ENCODE measurements at places on chromosomes 5 and 9. TPM values are rescaled to one million over a fixed set of nuclear protein-coding genes. Genes with fewer than 3 reads are reported as not detected.

DNA sequence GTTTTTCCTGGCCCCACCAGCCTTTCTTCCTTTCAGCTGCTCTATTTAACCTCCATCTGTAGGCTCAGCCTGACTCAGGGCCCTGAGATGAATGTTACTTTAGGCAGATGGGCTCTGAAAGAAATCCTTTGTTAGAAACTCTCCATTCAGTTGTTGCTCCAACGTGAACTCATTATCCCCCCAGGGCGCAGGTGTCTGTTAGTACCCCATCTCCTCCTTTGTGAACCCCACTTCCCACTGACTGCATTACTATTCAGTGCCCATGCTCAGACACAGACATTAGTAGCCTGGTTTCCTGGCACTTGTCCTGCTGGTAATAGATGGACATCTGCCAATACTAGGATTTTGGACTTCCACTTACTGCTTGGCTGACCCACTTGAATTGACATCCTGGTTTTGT, 1271.6 kb downstream of the PTPRD start:
- no peak for DNase-seq

The ST6GALNAC4 gene
- 10.3 TPM for polyA plus RNA-seq

The CSF2 gene
- polyA plus RNA-seq: not detected

The GPR150 gene
- polyA plus RNA-seq: not detected

The KIF12 gene
- polyA plus RNA-seq: not detected

GRCh38 chr5:102946971-102947370, 173.0 kb downstream of the GIN1 start:
- no peak for DNase-seq

- DNase-seq: no peak
Observed at GRCh38 chr5:172441262-172441751, 13.0 kb downstream of the SH3PXD2B start.

DNA sequence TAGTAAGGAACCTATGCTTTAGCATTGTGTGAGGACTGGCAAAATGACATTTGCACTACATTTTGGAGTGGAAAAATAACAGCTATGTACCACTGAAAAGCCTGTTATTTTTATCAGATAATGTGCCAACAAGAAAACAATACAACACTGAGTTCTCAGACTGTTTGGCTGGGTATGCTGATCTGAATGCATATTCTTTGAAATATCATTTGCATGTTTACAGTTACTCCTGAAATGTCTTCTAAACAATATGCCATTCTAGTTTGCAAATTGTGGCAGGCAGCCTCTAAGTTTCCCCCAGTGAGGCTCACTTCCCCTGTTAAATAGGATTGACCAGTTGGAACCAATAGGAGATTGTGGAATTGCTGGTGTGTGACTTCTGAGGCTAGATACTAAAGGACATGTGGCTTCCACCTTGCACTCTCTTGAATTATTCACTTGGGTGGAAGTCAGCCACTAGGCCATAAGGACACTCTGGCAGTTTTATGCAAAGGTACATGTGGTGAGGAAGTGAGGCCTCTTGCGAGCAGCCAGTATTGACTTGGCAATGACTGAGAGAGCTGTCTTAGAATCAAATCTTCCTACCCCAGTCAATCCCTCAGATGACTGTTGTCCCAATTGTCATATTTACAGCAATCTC, 250.4 kb upstream of the PCSK5 start:
- DNase-seq: no peak

- DNase-seq: no peak
Observed at GRCh38 chr9:126698251-126698650, 84.5 kb downstream of the LMX1B start.

All from CD14-positive monocyte (primary cell).